ENCODE measurements at places on chromosomes 6 and 20.

DNA sequence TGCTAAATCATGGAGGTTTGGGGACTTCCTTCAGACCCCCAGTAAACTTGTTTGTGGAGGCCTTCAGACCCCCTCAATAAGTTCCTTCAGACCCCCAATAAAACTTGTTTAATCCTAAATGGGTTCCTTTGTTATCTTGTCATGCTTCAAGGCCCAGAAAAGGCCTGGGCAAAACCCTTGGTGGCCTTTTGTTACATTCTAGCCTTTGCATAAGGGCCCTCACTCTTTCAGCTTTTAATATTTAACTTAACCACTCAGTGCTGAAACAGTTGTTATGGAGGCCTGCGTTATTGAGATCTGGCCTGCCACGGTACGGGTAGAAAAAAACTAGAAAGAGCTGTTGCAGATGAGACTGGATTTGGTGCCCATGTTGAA is 4.3 kb upstream of the DYNLRB1 start:
- H3K4me1 ChIP-seq: peaks cover 6% of the 10 kb centered on the region
- H3K4me3 ChIP-seq: no peak overlapping the region
- peaks cover 20% of the 10 kb centered on the region for H3K36me3 ChIP-seq

GRCh38 chr6:111091987-111092386 is 4.7 kb downstream of the SLC16A10 start:
- H3K4me3 ChIP-seq: no peak overlapping the region
- no peak for DNase-seq
- peaks cover 5% of the 10 kb centered on the region for H3K4me1 ChIP-seq
- no peaks in the 10 kb centered on the region for H3K27me3 ChIP-seq
- no peaks in the 10 kb centered on the region for H3K36me3 ChIP-seq

- H3K27ac ChIP-seq: no peak overlapping the region
- H3K4me3 ChIP-seq: no peak overlapping the region
- peaks cover 30% of the 10 kb centered on the region for H3K36me3 ChIP-seq
- no peak for DNase-seq
- no peaks in the 10 kb centered on the region for H3K27me3 ChIP-seq
Measured at GRCh38 chr6:11214084-11214833, 18.2 kb downstream of the NEDD9 start.

DNA sequence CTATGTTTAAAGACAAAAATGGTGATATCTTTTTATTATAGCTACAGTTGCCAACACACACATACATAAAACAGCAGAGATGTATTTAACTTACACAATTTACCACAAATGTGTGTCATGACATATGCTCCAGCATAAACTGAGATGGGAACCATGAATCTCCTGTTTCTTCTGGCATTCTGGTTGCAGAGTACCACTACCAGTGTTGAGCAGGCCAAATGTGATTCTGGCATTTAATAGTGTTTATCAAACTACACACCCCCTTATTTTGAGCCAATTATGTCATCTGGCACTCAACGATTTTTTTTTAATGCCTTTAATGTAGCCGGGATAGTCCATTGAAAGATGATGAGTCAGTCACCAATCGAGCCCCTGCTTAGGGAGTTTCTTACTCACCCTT is 59.0 kb upstream of the TPD52L1 start:
- H3K36me3 ChIP-seq: no peaks in the 10 kb centered on the region
- H3K4me3 ChIP-seq: no peak overlapping the region
- no peaks in the 10 kb centered on the region for H3K4me1 ChIP-seq
- H3K27me3 ChIP-seq: no peaks in the 10 kb centered on the region
- no peak for DNase-seq

GRCh38 chr20:53643031-53643832 is 49.6 kb upstream of the ZNF217 start:
- no peaks in the 10 kb centered on the region for H3K36me3 ChIP-seq
- DNase-seq: peak; percentile 64
- H3K27ac ChIP-seq: peak overlapping the region; percentile 54
- no peaks in the 10 kb centered on the region for H3K27me3 ChIP-seq

- no peak for DNase-seq
- no peaks in the 10 kb centered on the region for H3K27me3 ChIP-seq
- H3K4me3 ChIP-seq: no peak overlapping the region
Measured at GRCh38 chr6:130216620-130217019, 6.1 kb downstream of the SAMD3 start.

- H3K36me3 ChIP-seq: no peaks in the 10 kb centered on the region
- no peak overlapping the region for H3K27ac ChIP-seq
- no peaks in the 10 kb centered on the region for H3K4me1 ChIP-seq
- H3K27me3 ChIP-seq: no peaks in the 10 kb centered on the region
- DNase-seq: peak; percentile 67
Measured at GRCh38 chr20:15656124-15656523, 917.1 kb downstream of the KIF16B start.

- no peaks in the 10 kb centered on the region for H3K36me3 ChIP-seq
- no peak overlapping the region for H3K4me3 ChIP-seq
- H3K27ac ChIP-seq: no peak overlapping the region
Measured at GRCh38 chr6:20180935-20181334, 31.3 kb downstream of the MBOAT1 start.

GRCh38 chr6:98839781-98840361 is 5.5 kb downstream of the POU3F2 start:
- H3K36me3 ChIP-seq: no peaks in the 10 kb centered on the region
- DNase-seq: no peak
- H3K27ac ChIP-seq: no peak overlapping the region
- peaks cover 10% of the 10 kb centered on the region for H3K4me1 ChIP-seq
- H3K27me3 ChIP-seq: peaks cover 61% of the 10 kb centered on the region
- no peak overlapping the region for H3K4me3 ChIP-seq

DNA sequence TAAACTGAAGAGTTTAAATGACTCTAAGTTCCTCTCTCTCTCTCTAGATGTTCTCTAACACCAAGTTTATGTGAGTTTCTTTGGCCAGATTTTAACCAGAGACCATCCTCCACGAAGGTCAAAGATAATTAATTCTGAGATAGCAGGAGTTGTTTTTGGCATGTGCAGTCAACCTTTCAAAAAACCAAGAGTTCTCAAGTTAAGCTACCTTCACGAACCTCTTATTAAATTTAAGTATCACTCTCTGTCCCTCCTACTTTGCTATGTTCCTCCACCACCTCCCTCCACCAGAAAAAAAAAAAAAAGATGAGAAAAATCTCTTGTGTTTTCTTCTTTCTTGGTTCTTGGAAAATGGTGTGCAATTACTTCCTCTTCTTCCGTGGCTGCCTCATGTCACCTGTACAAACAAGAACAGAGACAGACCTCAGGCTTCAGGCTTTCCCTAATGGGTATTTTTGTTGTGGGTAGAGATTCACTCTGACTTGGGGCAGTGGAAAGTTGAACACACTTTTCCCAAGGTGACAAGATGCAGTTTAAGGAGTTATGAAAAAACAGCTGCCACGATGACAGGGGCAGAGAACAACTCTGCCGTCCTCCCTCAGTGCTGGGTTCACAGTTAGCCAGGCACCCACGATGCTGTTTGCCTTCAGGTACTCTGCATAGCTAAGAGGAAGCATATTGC is 64.3 kb downstream of the ADTRP start:
- no peak overlapping the region for H3K27ac ChIP-seq
- peaks cover 2% of the 10 kb centered on the region for H3K4me1 ChIP-seq
- no peak overlapping the region for H3K4me3 ChIP-seq
- no peaks in the 10 kb centered on the region for H3K27me3 ChIP-seq

GRCh38 chr20:45924391-45925261 is 9.9 kb upstream of the PCIF1 start:
- no peaks in the 10 kb centered on the region for H3K36me3 ChIP-seq
- H3K4me1 ChIP-seq: no peaks in the 10 kb centered on the region
- no peaks in the 10 kb centered on the region for H3K27me3 ChIP-seq

- no peak for DNase-seq
- peaks cover 44% of the 10 kb centered on the region for H3K27me3 ChIP-seq
- H3K4me3 ChIP-seq: no peak overlapping the region
- H3K36me3 ChIP-seq: no peaks in the 10 kb centered on the region
- H3K4me1 ChIP-seq: peaks cover 11% of the 10 kb centered on the region
Measured at GRCh38 chr6:127120023-127120786, 1.7 kb downstream of the RSPO3 start.

GRCh38 chr6:8948733-8949132 is 513.4 kb upstream of the SLC35B3 start:
- DNase-seq: no peak
- H3K27ac ChIP-seq: no peak overlapping the region
- H3K4me1 ChIP-seq: no peaks in the 10 kb centered on the region
- no peaks in the 10 kb centered on the region for H3K36me3 ChIP-seq

DNA sequence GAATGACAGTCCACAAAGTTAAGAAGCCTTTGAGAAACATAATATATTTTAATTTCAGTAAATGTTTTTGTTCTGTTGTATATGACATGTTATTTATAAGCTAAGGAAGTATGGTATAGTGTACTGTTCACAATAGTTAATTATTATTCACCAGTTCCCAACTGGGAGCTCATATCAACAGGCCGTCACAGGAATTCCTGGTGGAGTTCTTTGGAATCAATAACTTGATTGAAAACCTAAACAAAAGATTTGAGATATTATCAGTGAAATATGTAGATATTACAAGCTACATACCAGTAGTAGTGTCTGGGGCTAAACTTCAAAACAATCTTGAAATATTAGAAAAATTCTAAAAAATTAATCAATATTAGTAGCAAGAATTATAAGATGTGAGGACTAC is 60.3 kb downstream of the NOX3 start:
- DNase-seq: no peak
- H3K4me1 ChIP-seq: no peaks in the 10 kb centered on the region
- no peak overlapping the region for H3K27ac ChIP-seq
- H3K27me3 ChIP-seq: no peaks in the 10 kb centered on the region

GRCh38 chr6:41557335-41557734 is 11.2 kb downstream of the FOXP4 start:
- no peak overlapping the region for H3K27ac ChIP-seq

- no peak for DNase-seq
- no peak overlapping the region for H3K27ac ChIP-seq
- H3K4me1 ChIP-seq: no peaks in the 10 kb centered on the region
- no peak overlapping the region for H3K4me3 ChIP-seq
- no peaks in the 10 kb centered on the region for H3K27me3 ChIP-seq
Measured at GRCh38 chr20:19633985-19634384, 124.1 kb upstream of the RIN2 start.

DNA sequence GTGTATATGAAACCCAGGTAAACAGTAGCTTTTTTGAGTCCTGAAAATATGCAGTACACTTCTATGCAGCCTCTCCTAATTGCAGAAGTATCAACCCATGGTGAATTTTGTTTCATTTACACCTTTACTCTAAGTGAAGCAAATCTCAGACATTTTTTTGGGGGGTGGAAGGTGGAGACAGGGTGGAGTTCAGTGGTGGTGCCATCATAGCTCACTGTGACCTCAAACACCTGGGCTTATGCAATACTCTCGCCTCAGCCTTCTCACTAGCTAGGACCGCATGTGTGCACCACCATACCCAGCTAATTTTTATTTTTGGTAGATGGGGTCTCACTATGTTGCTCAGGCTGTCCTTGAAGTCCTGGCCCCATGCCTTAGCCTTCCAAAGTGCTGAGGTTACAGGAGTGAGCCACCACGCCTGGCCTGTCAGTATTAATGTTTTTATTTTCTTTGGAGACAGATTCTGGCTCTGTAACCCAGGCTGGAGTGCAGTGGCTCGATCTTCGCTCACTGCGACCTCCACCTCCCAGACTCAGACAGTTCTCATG is 80.3 kb downstream of the JARID2 start:
- H3K27ac ChIP-seq: no peak overlapping the region
- no peaks in the 10 kb centered on the region for H3K27me3 ChIP-seq
- no peak overlapping the region for H3K4me3 ChIP-seq
- no peaks in the 10 kb centered on the region for H3K36me3 ChIP-seq

- H3K27me3 ChIP-seq: no peaks in the 10 kb centered on the region
- DNase-seq: no peak
Measured at GRCh38 chr6:39951716-39952115, 17.5 kb upstream of the MOCS1 start.

DNA sequence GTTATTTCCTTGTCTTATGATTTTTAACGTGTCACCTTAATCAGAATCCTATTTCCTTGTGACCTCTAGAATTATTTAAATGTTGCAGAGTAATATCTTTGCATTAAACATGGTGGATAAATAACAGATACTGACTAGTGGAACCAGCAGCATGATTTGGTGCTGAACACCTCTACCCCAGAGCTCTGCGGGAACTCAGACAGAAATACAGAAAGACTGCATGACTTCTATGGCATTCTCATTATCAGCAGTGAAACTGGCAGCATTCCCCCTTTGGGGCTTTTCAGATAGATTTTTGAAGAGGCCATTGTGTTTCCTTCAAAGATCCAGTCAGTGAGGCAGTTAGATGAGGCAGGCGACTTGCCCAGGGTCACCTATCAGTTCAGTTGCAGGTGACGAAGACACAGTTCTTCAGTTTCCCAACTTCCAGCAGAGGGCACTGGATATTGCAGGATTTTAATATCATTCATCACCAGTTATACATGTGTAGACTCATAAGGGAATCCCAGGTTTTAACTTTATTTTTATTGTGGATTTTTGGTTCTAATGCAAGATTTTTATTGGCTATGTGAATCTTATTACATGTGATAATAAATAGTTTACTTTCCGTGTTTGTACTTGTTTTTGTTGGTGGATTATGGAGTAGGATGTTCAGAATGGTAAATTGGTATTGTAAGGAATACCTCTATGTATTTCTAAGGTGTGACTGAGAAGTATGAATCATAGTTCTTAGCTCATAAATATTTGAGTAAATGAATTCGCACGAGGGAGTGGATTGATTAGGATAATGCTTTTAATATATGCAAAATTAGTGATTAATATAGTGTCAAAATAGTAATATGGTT is 81.3 kb downstream of the AFDN start:
- H3K4me1 ChIP-seq: no peaks in the 10 kb centered on the region
- H3K27ac ChIP-seq: no peak overlapping the region
- no peak overlapping the region for H3K4me3 ChIP-seq
- H3K36me3 ChIP-seq: peaks cover 27% of the 10 kb centered on the region
- peak; percentile 24 for DNase-seq

GRCh38 chr20:63016514-63017075 is 9.8 kb upstream of the BHLHE23 start:
- H3K4me1 ChIP-seq: peaks cover 5% of the 10 kb centered on the region
- no peak for DNase-seq
- no peaks in the 10 kb centered on the region for H3K27me3 ChIP-seq
- no peaks in the 10 kb centered on the region for H3K36me3 ChIP-seq

GRCh38 chr6:24865161-24865560 is 66.4 kb upstream of the ARMH2 start:
- no peak overlapping the region for H3K27ac ChIP-seq
- H3K27me3 ChIP-seq: no peaks in the 10 kb centered on the region
- H3K4me1 ChIP-seq: peaks cover 3% of the 10 kb centered on the region
- no peak for DNase-seq
- no peak overlapping the region for H3K4me3 ChIP-seq
- peaks cover 7% of the 10 kb centered on the region for H3K36me3 ChIP-seq

GRCh38 chr6:167472880-167473279 is 148.0 kb downstream of the TTLL2 start:
- H3K4me1 ChIP-seq: peaks cover 3% of the 10 kb centered on the region
- H3K4me3 ChIP-seq: no peak overlapping the region
- no peak overlapping the region for H3K27ac ChIP-seq
- no peaks in the 10 kb centered on the region for H3K27me3 ChIP-seq

DNA sequence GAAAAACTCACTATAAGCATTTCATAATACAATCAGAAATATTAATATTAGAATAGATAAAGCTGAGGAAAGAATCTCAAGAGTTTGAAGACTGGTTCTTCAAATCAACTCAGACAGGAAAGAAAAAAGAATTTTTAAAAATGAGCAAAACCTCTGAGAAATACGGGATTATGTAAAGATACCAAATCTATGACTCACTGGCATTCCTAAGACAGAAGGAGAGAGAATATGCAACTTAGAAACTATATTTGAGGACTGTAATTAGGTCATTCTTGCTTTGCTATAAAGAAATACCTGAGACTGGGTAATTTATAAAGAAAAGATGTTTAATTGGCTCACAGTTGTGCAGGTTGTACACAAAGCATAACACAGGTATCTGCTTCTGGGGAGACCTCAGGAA is 665.1 kb downstream of the RNF144B start:
- no peaks in the 10 kb centered on the region for H3K4me1 ChIP-seq
- no peak overlapping the region for H3K4me3 ChIP-seq

Measured in trophoblast cell (in vitro differentiated cells and primary cell).